NCI-H2107 (cell line): ENCODE measurements at places on chromosomes 2 and 18.

GRCh38 chr2:176080540-176081375 lies 3.0 kb downstream of the EVX2 start:
- DNase-seq, result no peak

- DNase-seq, result no peak
Measured at GRCh38 chr2:225020168-225020849, 22.0 kb downstream of the DOCK10 start.

DNA sequence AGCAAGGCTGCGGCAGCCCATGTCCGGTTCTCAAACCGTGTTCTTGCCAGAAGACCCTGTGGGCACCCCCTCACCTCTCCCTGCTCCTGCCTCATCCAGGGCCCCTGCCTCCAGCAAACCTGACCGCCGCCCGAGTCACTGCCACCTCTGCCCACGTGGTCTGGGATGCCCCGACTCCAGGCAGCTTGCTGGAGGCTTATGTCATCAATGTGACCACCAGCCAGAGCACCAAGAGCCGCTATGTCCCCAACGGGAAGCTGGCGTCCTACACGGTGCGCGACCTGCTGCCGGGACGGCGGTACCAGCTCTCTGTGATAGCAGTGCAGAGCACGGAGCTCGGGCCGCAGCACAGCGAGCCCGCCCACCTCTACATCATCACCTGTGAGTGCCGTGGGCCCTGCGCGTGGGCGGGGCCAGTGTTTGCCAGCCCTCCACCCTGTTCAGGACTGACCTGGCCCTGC lies 32.2 kb downstream of the MTERF4 start:
- no peak for DNase-seq

- DNase-seq, result no peak
Measured at GRCh38 chr2:143839456-143839855, 680.5 kb downstream of the ZEB2 start.

DNA sequence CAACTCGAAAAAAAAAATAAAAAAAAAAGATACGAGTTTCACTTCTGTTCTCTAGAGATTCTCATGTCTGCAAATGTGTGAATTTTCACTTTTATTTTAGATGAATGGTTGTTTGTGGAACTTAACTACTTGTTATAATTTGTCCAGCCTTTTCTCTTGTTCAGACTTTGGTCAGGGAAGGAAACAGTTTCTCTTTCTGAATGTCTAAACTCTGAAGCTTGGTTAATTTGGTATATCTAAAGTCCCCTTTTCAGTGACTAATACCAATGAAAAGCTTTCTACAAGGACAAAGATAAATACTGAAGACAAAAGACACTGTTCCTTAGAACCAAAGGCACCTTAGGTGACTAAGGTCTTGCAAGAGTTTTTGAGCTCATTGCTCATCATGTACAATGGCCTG lies 144.4 kb upstream of the PIEZO2 start:
- no peak for DNase-seq

DNA sequence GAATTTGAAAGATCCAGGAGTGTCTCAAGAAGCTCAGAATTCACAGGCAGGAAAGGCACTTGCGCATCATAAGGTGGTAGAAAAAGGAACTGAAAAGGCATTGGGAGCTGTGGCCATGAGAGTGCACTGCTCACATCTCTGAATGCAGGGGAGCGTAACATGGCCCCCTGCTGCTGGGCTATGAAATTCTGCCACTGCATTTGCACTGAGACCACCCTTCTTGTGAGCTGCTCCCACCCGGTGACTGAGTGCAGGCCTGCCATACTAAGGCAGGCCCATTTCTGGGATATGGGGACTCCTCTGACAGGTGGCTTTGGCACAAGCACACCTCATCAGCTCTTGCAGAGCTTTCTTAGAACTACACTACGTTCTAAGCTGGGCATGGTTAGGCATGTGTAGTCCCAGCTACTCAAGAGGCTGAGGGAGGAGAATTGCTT lies 25.3 kb upstream of the STARD7 start:
- DNase-seq, result no peak

GRCh38 chr2:33272001-33272400 lies 204.4 kb upstream of the RASGRP3 start:
- no peak for DNase-seq

DNA sequence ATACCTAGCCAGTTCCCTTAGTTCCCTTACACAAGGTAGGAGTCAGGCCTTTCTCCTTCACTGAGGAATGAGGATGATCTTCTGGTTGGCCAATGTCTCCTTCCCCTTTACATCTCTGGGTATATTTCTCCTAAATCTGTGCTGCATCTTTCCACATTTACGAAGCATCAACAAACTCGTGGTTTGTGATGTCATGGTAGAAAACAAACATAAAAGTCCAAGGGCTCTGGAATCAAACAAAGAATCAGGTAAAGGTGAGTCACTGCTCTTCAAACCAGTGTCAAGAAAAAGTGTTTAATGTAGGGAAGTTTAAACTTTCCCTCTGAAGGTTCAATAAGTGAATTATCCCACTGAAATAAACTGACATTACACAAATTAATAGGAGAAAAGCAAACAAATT lies 122.9 kb downstream of the METTL8 start:
- DNase-seq, result no peak
